ENCODE measurements at places on chromosomes 2 and 18.

- DNase-seq, result no peak
Observed at GRCh38 chr18:44651478-44651877, 29.2 kb upstream of the SETBP1 start.

DNA sequence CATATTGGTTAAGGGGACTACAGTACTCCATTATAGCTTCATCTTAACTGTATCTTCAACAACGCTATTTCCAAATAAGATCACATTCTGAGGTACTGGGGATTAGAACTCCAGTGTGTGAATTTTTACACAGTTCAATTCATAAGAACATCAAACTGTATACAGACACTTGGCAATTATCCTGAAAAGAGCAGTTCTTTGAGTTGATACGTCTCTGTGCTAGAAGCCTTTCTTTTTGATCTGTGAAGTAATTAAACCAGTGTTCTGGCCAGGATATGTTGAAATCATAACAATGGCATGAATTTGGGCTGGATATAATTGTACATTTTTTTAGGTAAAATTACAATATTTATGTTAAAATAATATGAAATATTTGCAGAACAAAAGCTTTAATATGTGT lies 93.5 kb upstream of the ITPRID2 start:
- no peak for DNase-seq

- DNase-seq, result no peak
Observed at GRCh38 chr2:176356251-176356650, 87.0 kb downstream of the MTX2 start.

GRCh38 chr2:103208916-103209315 lies 447.1 kb downstream of the TMEM182 start:
- no peak for DNase-seq

DNA sequence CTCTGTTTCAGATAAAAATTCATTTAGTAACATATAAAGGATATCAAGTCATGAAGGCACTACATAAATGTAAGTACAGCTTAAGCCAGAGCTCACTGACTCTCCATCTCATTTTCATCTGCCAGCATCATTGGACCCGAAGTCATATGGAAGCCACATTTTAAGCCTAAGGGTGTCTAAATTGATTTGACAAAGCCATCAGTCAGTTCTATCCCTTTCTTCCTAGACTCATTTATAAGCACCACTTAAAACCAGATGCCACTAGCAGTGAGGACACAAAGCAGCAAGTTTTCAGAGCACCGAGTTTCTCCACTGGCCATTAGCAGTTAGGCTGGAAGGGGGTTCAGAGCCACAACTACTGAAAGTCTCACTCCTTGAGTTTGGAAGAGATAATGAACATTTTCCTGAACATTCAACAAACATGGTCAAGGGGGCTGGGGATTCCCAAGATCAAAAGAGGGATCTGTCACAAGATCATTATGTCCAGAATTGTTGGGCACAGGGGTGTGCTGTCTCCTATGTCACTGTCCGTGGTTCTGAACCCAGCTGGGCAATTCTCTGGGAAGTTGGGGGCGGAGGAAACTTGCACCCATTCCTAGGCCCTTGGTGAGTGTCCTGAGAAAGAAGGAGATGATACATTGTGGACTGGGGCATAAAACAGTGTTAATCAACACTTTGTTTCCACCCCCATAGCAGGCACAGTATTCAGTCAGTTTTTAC lies 158.5 kb upstream of the LMAN1 start:
- DNase-seq, result no peak

- no peak for DNase-seq
Observed at GRCh38 chr18:8657050-8657820, 48.0 kb downstream of the RAB12 start.

DNA sequence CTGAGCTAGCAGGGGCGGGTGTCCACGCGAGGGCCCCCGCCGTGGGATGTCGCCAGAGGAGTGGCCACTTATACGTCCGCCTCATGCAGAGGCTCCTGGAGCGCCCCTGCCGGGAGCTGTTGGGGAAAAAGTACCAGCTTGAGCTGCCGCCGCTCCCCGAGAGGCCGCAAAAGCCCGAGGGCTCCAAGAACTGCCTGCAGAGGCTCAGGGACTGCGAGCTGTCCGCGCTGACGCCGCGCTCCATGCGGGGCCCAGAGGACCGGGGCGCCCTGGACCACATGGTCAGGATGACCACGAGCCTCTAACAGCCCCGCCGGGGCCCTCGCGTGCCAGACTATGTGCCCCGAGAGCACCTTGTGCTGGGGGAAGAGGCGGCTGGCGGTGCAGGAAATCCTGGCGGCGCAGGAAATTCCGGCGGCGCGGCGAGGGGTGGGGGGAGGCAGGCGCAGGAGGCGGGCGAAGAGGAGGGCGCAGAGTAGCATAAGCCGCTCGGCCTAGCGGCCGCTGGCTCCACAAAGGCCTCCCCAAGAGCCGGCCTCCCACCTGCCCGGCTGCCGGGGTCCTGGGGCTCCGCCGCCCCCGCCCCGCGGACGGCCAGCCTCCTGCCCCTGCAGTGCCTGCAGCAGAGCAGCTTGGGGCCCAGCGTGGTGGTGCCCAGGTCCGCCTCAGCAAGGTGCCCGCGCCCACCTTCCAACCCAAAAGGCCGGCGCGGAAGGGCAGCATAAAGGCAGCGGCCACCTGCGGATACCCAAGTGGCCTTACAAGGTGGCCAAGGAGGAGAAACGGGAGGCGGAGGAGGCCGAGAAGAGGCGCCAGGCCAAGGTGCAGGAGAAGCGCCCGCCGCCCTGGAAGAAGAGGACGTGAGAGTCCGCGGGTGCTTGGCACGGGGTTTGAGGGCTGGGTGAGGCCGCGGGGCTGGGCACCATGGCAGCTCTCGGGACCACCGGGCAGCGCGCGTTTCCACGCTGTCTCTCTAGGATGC lies 42.1 kb upstream of the TRIM43B start:
- peak; percentile 60 for DNase-seq

All from CD4-positive, alpha-beta T cell treated with Interleukin-10 for 1 hour (primary cell).